Activated CD4-positive, alpha-beta T cell treated with anti-CD3 and anti-CD28 coated beads, Interleukin-2, amount 50 U/mL, for 16 hours (primary cell): ENCODE measurements at places on chromosomes 3 and 15.

GRCh38 chr3:150519026-150519425 is 27.3 kb downstream of the SERP1 start:
- DNase-seq = no peak

GRCh38 chr15:48021336-48022086 is 99.3 kb upstream of the SLC24A5 start:
- DNase-seq = no peak

DNA sequence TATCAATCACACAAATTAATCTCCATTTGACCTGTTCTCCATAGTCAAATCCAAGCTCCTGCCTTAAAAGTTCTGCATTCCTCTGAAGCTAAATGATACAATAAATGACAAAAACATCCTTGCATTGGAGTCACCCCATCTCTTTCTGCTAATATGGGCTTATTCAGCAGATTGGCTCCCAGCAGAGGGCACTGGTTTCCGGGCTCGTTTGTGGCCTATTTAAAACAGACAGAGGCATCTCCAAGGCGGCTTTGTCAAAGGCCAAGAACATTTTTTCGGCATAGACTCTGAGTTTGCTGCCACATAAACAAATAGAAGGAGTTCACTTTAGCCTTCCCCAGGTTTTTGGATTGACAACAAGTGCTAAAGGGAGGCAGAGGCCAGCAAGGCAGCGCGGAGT is 204.4 kb upstream of the RASGRP1 start:
- no peak for DNase-seq

- no peak for DNase-seq
These were observed 48.4 kb downstream of the SLC41A3 start for GRCh38 chr3:126035362-126036050.

DNA sequence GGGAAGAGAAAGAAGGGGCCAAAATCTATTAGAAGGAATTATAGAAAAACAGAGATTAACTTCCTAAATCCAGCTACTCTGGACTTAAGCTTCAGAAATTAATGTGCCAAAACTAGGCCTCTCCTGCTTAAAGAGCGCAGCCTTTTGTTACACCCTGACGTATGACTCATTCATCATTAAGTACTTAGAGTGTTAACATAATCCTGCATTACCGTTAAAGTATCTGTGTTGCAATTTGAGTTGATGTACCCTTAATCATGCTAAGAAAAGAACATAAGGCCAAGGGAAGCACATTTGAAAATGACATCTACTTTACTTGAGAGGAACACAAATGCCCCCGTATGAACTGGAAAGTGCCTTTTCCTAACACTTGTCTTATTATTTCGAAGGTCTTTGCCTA is 7.9 kb downstream of the HTR3D start:
- DNase-seq = no peak
